Karpas-422 (cell line): ENCODE measurements at places on chromosomes 11 and 22. TPM values are rescaled to one million over a fixed set of nuclear protein-coding genes. Genes with fewer than 3 reads are reported as not detected.

The PHF21B gene
- 5.9 and 17.1 TPM in 2 replicates for total RNA-seq

- no peak for DNase-seq
Measured at GRCh38 chr11:130170345-130170744, 10.8 kb downstream of the ST14 start.

DNA sequence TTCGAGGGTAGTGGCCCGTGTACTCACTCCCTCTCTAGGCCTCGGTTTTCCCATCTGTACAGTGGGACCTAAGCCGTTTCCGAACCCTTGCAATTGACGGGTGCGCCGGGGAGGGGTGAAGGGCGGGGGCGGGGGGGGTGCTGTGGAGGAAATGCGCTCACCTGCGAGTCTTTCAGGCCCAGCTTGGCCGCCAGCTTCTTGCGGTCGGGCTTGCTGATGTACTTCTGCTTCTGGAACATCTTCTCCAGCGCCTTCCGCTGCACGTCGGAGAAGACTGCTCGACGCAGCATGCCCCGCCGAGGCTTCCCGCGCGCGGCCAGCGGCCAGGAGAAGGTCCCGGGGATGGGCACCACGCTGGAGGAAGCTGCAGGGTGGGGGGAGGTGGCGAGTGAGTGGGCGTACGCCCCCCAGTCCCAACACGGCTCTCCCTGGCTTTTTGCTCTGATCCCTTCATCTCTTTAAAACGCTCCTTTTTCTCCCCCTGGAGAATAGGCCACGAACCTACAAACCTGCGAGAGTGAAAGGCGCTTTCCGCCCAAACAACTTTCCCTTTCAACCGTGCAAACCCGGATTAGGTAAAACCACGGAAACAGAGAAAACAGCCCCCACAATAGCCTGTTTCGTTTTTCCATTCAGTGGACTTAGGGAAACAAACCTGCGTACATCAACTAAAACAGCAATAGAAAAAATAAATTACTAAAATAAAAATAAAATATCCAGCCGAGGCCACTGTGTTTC is 3.2 kb downstream of the DBX1 start:
- DNase-seq, result no peak

The SLC35F2 gene
- 115 and 135 TPM in 2 replicates for total RNA-seq

The LINC01488 gene
- total RNA-seq, result not detected in 2 replicates

The MCAM gene
- total RNA-seq, result 2.0 and 2.1 TPM in 2 replicates

DNA sequence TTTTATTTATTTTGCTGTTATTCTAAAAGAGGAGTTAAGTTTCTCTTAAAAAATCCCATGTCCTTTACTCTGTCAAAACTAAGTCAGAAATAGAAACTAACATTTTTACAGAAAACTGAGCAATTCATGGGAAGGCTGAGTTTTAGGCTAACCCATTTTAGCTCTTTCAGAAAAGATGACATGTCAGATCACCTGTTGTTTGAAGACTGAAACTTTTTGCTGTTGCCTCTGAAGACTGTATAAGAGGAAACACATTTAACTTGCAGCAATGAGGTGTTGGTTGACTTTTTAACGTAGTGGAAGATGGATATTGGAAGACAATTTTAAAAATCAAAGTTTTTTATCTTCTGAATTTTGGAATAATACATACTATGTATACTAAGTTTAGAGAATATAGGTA is 115.4 kb downstream of the METTL15 start:
- DNase-seq, result no peak

DNA sequence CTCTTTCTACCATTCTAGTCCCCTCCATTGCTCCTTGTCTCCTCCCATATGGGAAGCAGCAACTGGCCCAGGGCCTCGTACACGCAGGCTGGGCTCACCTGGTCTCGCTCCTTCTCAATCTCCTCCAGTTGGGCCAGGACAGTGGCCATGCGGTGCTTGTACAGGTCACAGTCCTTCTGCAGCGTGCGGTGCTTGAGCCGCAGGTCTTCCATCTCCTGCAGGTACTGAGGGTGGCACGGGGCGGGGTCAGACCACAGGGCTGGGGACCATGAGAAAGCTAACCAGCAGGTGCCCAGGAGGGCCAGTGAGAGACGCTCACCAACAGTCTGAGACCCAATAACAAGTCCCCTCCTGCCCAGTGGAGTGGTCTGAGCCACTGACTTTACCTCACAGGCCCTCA is 11.5 kb downstream of the CARD10 start:
- no peak for DNase-seq

GRCh38 chr11:111283945-111284481 is 14.3 kb upstream of the POU2AF3 start:
- peak; percentile 84 for DNase-seq

The PRDM11 gene
- total RNA-seq, result 2.7 and 5.7 TPM in 2 replicates

DNA sequence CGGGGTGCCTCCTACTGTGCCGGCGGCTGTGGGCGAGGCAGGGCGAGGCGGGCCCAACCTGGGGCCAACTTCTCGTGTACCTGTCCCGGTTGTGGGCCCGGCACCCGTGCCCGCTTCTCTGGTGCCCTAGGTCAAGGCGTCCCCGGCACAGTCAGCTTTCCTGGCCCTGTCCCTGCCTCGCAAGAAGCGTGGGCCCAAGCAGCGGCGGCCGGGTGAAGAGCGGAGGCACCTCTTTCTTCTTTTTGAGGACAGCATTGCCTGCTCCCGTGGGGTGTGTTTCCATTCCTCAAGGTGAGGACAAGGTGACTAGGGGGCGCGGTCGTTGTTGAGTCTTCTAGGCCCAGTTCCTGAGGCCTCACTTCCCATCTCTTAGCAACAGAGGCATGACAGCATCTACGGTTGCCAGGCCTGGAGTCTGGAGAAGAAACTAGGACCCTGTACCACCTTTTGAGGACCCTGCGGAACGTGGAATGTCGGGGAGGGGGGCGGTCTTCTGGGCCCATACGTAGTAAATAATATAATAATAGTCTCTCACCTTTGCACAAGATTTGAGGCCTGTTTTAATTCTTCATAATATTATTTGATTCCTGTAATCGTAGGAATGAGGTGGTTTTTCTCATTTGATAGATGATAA is 418 bp downstream of the ACO2 start:
- DNase-seq, result peak; percentile 86

DNA sequence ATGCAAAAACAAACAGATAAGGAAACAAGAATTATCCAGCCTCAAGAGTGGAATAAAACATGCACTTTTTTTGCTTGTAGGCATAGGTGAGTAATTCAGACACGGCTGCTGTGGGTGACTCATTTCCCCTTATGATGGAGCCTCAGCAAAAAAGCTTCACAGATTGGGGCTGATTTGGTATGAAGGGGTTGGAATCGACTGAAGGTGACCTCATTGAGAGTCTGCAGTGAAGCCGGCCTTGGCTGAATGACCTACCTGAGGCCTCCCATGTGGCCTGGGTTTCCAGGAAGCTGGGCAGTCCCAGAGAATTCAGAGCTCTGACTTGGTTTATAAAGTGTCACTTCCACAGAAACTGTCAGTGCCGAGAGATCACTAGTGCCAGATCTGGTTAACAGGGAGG is 34.2 kb upstream of the VPREB1 start:
- no peak for DNase-seq

DNA sequence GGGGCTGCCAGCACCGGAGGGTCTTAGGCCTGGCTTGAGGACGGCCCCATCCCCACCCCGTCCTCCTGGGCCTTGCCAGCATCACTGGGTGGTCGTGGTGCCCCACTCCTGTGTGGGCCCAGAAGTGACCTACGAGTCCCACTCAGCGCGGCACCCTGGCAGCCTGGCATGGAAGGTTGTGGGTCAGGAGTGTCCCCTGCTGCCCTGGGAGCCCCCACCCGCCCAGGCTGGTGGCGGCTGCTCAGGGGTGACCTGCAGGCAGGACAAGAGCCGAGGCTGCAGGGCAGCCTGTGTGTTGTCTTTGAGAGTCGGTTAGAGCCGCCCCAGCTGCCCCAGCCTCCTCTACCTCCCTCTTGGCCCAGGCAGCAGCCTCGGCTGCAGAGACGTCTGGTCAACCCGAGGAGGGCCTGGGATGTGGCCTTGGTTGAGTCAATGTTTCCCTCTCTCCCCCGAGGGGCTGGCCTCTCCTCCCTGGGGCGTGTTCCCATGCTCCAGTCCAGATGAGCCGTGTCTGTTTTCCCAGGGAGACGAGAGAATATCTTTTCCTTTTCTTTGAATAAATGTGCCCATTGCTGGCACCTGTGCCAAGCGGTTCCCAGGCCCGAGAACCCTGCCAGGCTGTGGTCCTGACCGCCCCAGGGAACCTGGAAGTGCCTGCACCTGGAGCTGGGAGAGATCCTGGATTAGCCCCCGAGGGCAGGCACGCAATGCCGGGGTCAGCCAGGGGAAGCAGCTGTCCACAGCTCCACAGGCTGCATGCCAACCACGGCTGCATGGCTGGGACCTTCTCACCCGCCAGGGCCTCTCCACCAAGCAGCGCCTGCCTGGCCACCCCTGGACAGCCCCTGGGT is 35.7 kb upstream of the MUC5AC start:
- DNase-seq, result no peak

GRCh38 chr11:40328890-40329614 is 1130.4 kb downstream of the LRRC4C start:
- DNase-seq, result no peak

DNA sequence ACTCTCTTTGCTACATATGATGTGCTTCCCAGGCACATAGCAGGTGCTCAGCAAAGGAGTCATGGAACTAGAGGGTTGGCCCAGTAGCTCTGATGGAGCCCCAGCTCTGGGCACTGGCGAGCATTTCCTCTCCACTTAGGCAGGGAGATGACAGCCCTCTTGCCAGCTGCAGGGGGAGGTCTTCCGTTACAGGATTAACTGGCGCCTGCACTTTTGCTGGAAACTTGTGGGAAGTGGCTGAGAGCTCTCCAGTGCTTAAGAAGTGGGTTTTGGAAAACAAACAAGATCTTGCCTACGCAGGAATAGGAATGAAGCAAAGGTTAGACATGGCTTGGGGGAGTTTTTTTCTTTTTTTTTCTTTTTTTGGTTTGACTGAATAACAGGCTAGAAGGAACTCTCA is 75.5 kb downstream of the MICAL2 start:
- no peak for DNase-seq

DNA sequence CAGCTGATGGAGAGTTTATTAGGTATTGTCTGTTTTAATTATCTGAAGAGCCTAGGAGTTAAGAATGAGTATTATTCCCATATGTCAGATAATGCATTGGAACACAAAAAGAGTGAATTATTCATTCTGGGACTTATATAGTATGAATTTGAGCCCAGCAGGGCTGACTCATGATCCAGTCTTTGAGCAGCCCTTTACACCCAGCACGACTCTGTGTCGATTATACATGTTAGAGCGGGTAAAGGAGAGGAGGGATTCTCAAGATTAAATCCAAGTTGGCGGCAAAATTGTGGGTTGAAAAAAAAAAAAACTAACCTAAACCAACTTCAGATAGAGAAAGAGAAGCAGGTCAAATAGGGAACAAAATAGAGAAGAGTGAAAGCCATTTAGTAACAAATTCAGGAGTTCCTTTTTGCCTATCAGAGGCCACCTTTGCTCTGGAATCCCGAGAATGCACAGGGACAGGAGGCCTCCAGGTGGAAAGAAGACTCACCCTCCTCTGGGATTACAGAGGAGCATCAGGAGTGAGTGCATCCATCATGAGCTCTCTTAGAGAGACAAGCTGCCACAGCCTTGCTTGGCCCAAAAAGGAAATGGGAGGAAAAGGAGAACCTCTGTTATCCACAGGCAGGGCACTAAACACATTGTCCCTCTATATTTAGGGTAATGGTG is 3.1 kb downstream of the MRGPRX1 start:
- DNase-seq, result no peak

The PLAAT2 gene
- not detected in 2 replicates for total RNA-seq

DNA sequence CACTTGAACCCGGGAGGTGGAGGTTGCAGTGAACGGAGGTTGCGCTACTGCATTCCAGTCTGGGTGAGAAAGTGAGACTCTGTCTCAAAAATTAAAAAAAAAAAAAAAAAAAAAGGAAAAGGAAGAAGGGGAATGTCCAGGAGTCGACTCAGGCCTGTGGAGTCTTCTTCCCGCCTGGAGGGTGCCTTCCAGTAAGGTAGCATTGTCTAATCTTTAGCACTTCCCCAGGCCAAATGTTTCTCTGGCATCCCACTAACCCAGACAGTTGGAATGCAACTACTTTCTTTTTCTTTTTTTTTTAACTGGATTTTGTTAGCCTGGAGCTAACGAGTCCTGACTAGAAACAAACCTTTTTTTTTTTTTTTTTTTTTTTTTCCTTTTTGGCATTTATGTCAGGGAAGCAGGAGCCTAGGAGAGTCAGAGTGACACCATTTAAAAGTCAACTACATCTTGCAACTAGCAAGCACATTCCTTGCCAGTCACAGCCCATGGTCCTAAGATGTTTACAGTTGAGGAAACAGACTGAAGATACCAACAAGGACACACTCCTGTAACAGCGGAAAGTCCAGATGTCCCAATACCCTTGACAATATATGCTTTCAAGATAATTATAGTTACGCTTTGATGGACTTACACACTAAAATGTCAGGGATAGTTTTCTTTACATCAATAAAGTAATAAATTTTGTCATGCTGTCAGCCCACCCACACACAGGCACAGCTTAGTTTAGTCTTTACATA is 10.6 kb downstream of the PLET1 start:
- DNase-seq, result no peak

GRCh38 chr11:44149651-44150050 is 54.2 kb downstream of the EXT2 start:
- no peak for DNase-seq
